Activated naive CD4-positive, alpha-beta T cell treated with anti-CD3 and anti-CD28 coated beads, Interleukin-2, amount 10 ng/mL, durations not matched to agents 7 days and 5 days (primary cell): ENCODE measurements at places on chromosomes 7 and 10.

GRCh38 chr10:74955796-74956195 lies 129.4 kb downstream of the KAT6B start:
- DNase-seq: no peak

GRCh38 chr10:90018819-90019218 lies 317.4 kb downstream of the KIF20B start:
- DNase-seq: no peak

GRCh38 chr10:110811791-110812581 lies 59.7 kb upstream of the PDCD4 start:
- DNase-seq: no peak

DNA sequence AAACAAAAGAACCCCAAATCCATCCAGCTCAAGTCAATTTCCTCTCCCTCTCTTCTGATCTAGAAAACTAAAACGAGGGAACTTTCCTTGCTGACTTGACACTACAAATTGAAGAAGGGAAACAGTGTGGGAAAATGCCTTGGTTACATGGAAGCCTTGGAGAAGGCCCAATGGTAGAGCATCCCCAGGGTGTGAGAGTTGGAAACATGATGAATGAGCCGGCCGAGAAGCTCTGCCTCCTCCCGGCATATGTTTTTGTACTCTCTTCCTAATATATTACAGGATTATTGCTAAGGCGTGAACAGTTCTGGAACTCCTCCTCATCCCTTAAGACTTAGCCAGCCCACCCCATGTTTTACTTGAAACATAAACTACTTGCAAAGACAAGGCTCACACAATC lies 618.2 kb upstream of the MGMT start:
- no peak for DNase-seq

GRCh38 chr7:152868122-152869040 lies 108.8 kb downstream of the ACTR3B start:
- DNase-seq: no peak

DNA sequence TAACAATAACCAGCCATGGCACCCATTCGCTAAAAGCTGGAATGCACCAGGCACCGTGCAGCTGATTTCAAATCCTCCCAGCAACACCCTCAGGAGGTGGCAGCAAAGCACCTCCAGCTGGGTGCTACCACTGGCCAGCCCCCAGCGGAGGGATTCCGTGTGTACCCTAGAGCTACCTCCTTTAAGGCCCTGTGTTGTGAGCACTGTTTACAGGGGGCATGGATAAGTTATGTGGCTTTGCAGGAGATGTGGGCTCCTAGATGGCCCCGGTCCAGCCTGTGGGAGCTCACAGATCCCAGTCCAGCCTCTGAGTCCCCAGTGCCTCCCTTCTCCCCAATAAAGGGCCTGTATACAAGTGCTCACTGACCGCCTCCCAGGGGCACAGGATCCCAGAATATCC lies 27.1 kb downstream of the TNRC18 start:
- DNase-seq: peak; percentile 79

DNA sequence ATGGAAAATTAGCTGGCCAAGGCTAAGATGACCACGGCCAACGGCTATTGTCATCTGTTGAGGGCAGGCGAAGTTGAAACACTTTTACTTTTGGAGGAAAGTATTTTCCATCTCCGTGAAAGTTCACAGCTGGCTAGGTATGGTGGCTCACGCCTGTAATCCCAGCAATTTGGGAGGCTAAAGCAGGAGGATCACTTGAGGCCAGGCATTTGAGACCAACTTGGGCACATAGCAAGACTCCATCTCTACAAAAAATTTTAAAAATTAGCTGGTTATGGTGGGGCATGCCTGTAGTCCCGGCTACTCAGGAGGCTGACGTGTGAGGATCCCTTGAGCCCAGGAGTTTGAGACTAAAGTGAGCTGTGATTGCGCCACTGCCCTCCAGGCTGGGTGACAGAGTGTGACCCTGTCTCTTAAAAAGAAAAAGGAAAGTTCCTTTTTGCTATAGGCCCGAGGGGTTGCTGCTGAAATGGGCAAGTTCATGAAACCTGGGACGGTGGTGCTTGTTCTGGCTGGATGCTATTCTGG lies 85.5 kb upstream of the MKLN1 start:
- no peak for DNase-seq

DNA sequence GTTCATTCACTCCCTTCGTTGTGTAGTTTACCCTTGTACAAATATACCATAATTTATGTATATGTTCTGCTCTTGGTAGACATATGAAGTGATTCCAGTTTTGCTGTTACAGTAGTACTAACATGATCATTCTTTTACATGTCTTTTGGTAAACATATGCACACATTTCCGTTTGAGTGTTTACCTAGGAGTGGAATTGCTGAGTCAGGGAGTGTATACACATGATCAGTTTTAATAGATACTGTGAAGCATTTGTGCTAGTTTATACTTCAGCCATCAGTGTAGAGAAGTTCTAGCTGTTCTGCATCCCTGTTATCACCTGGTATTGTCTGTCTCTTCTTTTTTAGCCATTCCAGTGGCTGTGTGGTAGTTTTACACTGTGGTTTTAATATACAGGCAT lies 34.5 kb upstream of the CYP26C1 start:
- no peak for DNase-seq

DNA sequence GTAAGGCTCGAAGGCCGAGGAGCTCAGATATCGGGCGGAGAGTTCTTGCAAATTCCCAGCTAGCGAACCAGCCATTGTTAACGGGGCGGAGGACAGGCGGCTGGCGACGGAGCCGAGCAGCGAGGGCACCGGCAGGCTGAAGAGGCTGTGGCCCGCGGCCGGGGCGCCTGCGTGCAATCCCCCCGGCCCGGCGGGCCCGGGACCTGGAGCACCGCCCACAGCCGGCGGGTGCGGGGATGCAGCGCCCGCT lies 4.1 kb downstream of the VAX1 start:
- DNase-seq: no peak

DNA sequence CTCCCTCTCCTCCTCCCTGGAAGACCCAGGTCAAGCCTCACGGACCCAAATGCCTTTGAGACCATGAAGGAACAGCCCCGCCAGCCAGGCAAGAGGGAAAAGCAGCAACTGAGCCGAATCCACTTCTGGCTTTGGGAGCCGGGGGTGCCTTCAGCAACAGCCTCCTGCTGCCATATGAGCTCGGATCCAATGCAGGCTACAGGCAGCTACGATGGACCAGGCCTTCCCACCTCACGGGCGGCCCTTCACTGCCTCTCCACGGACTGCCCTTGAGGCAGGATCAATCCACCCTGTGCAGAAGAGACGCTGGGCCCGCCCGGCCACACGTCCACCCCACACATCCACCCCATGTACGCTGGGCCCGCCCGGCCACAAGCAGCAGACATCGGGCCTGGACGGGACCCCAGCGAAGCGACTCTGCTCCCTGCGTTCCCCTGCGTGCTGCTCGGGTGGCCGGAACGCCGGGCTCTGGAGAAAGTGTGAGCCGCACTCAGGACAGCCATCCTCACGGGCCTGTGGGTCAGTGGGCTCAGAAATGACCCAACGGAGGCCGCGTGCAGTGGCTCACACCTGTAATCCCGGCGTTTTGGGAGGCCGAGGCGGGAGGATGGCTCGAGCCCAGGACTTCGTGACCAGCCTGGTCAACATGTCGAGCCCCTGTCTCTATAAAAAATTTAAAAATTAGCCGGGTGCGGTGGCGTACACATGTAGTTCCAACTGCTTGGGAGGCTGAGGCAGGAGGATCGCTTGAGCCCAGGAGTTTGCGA lies 82.0 kb downstream of the FOXL3 start:
- DNase-seq: peak; percentile 21

DNA sequence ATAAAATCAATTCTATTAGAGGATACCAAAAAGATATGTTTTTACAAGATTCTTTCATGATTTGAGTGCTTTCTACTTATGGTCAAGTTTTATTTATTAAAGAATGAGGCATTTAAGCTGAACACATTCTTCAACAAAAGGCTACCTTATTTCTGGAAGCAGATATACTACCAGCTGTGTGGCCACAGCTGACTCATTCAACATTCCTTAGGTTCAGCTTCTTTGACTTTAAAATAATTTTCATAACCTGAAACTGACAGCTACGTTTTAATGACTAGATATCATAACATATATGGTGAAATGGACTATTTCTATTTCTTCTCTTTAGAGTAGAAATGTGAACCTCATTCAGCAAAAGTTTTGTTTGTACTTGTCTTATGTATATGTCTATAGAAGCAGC lies 414.2 kb upstream of the SEMA3C start:
- no peak for DNase-seq

DNA sequence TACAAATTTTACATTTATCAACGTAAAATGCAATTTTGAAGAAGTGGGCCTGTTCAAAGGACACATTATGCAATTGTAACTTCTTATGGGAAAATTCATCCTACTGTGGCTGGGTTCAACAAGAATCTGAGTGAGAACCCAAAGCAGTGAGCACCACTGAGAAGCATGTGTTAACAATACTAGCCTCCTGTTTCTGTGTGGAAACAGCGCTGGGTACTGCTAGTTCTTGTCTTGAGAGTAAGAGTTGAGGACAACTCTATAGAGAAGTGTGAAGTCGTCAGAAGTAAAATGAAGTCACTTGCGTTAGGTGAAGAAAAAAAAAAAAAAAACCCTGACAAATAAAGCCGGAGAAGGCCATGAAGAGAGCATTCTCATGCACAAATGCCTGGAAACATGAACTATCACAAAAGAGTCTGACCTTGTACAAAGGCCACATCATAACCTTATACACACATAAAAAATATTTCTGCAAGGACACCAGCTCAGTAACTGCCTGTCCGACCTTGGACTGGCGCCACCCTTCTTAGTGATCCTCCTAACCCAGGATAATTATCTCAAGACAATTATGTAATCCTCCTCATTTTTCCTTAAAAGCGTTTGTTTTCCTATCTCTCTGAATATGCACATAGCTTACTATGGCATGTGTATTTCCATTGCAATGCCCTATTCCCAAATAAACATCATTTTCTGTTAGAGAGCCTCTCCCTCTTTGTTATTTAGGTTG lies 554.9 kb downstream of the HTR7 start:
- no peak for DNase-seq

- no peak for DNase-seq
Measured at GRCh38 chr7:46011059-46011458, 90.0 kb upstream of the IGFBP3 start.

- peak; percentile 34 for DNase-seq
Measured at GRCh38 chr10:86535132-86535882, 13.7 kb upstream of the WAPL start.

DNA sequence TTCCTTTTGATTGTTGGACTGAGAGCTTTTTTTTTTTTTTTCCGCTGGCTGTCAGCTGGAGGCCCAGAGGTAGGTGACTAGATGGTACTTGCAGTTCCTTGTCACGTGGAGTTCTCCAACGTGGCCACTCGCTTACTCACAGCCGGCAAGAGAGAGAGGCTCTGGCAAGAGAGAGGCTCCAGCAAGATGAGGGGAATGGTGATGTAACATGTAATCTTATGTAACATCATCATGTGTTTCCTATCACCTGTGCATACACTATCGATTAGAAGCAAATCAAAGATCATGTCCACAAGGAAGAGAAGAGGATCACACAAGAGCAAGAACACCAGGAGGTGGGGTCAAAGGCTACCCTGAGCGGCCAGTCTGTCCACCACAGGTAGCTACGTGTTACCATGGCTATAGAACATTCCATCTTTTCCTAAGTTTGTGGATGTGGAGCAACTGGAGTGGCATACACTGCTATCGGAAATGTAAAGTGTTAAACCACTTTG lies 4.0 kb upstream of the BORCS7 start:
- DNase-seq: no peak

- no peak for DNase-seq
Measured at GRCh38 chr7:125878235-125878956, 948.8 kb upstream of the POT1 start.

- DNase-seq: no peak
Measured at GRCh38 chr10:97777143-97777542, 5.3 kb upstream of the SFRP5 start.

GRCh38 chr10:97210543-97210960 lies 24.8 kb upstream of the SLIT1 start:
- peak; percentile 77 for DNase-seq

- no peak for DNase-seq
Measured at GRCh38 chr10:525565-526315, 163.7 kb downstream of the DIP2C start.

DNA sequence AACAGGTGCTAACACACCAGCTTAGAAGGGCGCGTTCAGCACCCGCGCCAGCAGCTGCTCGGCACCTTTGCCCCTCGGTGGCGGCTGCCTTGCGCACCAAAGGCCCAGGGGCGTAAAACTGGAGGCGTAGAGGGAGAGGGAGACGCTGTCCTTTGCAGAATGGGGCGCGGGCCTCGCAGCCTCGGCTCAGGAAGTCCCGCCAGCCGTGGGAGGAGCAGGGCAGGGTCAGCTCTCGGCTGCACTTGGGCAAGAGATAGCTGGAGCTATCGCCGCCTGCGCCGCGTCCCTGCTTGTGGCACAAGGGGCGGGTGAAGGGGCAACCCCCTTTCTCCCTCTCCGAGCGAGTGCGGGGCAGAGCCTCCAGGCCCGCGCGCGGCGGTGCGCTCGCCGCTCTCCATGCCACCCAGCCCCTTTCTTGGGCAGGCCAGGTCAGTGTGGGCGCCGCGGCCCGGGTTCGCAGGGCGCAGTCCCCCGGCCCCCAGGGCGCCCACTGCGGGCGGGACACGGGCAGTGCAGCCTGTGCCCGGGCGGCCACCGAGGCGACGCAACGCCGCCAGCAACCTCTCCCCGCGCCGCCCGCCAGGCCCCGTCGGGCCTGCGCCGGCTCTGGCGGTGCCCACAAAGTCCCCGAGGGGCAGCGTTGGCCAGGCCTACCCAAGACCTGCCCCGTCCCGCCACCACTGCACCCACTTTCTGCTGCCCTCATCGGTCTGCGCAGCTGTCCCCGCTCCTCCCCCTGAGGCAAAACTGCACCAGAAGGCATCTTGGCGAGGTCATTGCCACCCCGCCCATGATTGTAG lies 4.1 kb downstream of the NEUROD6 start:
- DNase-seq: no peak

GRCh38 chr10:87090779-87091178 lies 3.9 kb downstream of the GLUD1 start:
- no peak for DNase-seq

GRCh38 chr10:9234191-9234590 lies 1179.7 kb downstream of the GATA3 start:
- no peak for DNase-seq
